ENCODE measurements at places on chromosomes 7 and 10. TPM values are rescaled to one million over a fixed set of nuclear protein-coding genes. Genes with fewer than 3 reads are reported as not detected.

DNA sequence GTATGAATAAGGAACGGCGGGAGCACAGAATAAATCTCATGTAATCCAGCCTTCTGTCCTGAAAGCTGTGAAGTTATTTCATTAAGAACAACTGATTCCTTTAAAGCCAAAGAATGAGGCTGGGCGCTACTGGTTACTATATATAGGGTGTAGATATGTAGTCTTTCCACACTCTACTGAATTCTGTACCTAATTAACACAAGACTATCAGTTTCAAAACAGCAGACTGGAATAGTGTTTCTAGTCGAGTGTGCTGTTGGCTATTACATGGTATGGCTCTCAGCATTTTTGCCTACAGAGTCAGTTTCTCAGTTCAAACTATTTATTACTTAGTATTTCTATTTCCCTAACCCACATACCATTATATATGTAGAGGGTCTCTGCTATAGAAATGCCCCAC is 163.3 kb downstream of the THSD7A start:
- H3K27me3 ChIP-seq, result no peaks in the 10 kb centered on the region
- no peak overlapping the region for H3K4me3 ChIP-seq
- DNase-seq, result no peak
- no peaks in the 10 kb centered on the region for H3K36me3 ChIP-seq
- H3K4me1 ChIP-seq, result no peaks in the 10 kb centered on the region

DNA sequence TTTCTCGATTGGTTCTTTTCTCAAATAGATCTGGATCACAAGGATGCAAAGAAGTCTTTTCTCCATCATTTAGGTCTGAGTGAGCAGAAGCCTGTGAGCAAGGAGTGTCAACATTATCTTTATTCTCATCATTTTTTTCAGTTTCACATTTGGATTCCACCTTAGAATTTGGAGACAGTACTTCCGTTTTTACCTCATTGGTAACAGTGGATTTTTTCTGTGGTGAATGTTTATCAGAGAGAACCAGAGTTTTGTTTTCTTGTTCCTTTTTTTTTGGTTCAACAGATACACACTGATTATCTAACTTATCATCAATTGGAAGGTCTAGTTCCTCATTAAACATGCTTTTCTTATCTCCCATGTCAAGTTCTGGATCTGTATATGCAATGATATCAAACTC is 151.3 kb downstream of the GALNT11 start:
- DNase-seq, result no peak
- no peaks in the 10 kb centered on the region for H3K27me3 ChIP-seq
- H3K4me1 ChIP-seq, result peaks cover 14% of the 10 kb centered on the region
- no peak overlapping the region for H3K4me3 ChIP-seq
- H3K36me3 ChIP-seq, result peaks cover 32% of the 10 kb centered on the region
- no peak overlapping the region for H3K27ac ChIP-seq

DNA sequence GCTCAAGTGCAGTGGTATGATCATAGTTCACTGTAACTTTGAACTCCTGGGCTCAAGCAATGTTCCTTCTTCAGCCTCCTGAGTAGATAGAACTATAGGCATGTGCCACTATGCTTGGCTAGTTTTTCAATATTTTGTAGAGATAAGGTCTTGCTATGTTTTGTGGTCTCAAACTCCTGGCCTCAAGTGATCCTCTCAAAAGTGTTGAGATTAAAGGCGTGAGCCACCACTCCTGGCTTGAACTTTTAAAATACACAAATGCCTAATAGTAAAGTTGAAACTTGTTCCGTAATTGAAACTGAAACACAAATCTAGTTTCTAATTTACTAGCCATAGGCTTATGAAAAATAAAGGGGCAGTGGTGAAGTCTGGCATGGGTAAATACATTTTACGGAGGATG is 65.7 kb downstream of the AP3M1 start:
- H3K36me3 ChIP-seq, result peaks cover 10% of the 10 kb centered on the region
- H3K4me3 ChIP-seq, result peak overlapping the region; percentile 79
- H3K27me3 ChIP-seq, result no peaks in the 10 kb centered on the region

The PLCE1 gene
- 0.06 TPM for total RNA-seq

DNA sequence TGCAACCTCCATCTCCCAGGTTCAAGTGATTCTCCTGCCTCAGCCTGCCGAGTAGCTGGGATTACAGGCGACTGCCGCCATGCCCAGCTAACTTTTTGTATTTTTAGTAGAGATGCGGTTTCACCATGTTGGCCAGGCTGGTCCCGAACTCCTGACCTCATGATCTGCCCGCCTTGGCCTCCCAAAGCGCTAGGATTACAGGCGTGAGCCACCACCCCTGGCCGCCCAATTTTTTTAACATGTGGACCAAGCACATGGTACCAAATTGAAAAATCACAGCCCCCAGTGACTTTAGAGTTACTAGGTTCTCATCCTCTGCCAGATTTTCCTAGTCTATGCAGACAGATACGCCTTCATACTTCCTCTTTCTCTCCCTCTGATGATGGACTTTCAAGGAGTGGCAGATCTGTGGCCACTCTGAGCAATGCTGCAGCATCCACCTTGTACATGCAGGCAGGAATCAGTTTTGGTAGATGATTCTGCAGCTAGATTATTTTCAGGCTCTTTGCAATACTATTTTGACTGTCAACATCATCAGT is 34.0 kb upstream of the EZH2 start:
- H3K27me3 ChIP-seq, result peaks cover 2% of the 10 kb centered on the region
- no peak overlapping the region for H3K4me3 ChIP-seq
- no peak overlapping the region for H3K27ac ChIP-seq
- no peak for DNase-seq

The TRPV5 gene
- total RNA-seq, result not detected

The CDC123 gene
- 167 TPM for total RNA-seq

- DNase-seq, result no peak
- no peak overlapping the region for H3K27ac ChIP-seq
- no peaks in the 10 kb centered on the region for H3K27me3 ChIP-seq
- H3K4me3 ChIP-seq, result no peak overlapping the region
- no peaks in the 10 kb centered on the region for H3K4me1 ChIP-seq
These were observed 30.2 kb downstream of the DOCK1 start for GRCh38 chr10:126935263-126935946.

The GARIN1A gene
- total RNA-seq, result 1.6 TPM

DNA sequence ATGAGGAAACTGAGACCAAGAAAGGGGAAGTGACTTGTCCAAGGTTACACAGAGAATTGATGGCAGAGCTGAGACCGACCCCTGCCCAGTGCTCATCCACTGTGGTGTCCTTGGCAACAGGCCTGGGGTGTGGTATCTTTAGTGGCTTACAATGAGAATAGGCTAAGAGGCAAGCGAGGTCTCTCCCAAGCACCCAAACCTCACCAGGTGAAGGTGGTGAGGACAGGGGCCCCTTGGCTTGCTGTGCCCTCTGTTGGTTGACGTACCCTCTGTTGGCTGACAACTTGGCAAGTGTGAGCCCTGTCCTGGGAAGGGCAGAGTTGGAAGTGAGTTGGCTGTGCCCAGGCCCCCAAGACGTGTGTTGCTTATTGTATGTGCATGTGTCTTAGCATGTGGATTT is 166.9 kb downstream of the GRK5 start:
- H3K4me3 ChIP-seq, result no peak overlapping the region
- DNase-seq, result no peak
- H3K36me3 ChIP-seq, result no peaks in the 10 kb centered on the region
- peaks cover 46% of the 10 kb centered on the region for H3K4me1 ChIP-seq
- H3K27ac ChIP-seq, result no peak overlapping the region

DNA sequence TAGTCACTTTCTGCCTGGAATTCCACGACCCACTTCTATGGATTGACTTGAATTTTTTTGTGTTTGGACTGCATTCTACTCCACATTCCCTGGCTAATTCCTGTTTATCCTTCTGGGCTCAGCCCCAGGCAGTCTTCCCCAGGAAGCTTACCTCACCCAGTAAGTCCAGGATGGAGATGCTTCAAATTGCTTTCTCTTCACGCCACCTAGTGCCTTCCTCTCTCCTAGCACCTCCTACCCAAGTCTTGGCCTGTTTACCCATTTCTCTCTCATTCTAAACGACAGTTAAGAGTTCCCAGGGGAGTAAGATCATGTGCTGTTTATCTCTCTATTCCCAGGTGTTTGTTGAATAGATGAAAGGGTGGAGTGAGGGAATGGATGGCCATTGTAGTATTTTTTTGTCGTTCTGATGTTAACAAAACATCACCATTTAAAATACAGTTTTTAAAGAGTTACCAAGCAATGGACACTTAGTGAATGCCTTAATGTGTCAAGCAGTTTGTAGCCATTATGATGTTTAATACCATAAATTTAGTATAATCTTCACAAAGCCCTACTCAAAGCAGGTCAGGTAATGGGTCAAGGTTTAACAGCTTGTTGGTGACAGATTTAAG is 45.5 kb upstream of the TARP start:
- H3K4me3 ChIP-seq, result peak overlapping the region; percentile 97
- H3K36me3 ChIP-seq, result no peaks in the 10 kb centered on the region
- peak overlapping the region; percentile 94 for H3K27ac ChIP-seq
- peaks cover 85% of the 10 kb centered on the region for H3K4me1 ChIP-seq
- no peak for DNase-seq

DNA sequence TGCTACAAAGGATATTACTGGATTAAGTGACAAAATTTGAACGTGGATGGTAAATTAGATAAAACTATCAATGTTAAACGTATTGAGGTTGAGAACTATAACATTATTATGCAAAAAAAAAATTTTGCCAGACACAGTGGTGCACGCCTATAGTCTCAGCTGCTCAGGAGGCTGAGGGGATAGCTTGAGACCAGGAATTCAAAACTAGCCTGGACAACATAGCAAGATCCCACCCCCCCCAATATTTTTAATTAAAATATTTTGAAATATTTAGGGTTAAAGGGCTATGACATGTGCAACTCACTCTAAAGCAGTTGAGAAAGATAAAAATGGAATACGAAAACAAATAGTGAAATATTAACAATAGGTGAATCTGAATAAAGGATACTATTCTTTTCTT is 45.1 kb upstream of the ANAPC16 start:
- H3K36me3 ChIP-seq, result no peaks in the 10 kb centered on the region
- H3K4me1 ChIP-seq, result peaks cover 11% of the 10 kb centered on the region
- no peak overlapping the region for H3K27ac ChIP-seq
- no peak overlapping the region for H3K4me3 ChIP-seq
- no peak for DNase-seq

DNA sequence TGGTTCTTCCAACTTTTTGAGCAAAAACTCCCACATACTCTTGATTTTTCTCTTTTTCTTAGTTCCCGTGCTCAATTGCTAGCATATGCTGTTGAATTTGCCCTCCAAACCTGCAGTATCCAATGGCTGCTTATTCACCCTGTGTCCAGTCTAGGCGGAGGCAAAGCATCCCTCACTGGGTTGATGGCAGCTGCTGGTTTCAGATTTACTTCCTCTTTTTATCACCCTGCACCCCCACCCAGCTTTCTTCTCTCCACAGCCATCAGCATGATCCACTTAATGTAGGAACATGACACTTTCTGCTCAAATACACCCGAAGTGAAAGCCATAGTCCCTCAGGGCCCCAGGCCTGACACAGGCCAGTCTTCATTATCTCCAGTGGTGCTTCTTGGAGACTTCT is 87.6 kb upstream of the ADARB2 start:
- H3K27me3 ChIP-seq, result peaks cover 25% of the 10 kb centered on the region
- H3K4me1 ChIP-seq, result no peaks in the 10 kb centered on the region
- no peaks in the 10 kb centered on the region for H3K36me3 ChIP-seq
- no peak overlapping the region for H3K4me3 ChIP-seq
- H3K27ac ChIP-seq, result no peak overlapping the region
- no peak for DNase-seq

The SLC39A12 gene
- not detected for total RNA-seq

The SPOCK2 gene
- total RNA-seq, result 24.9 TPM

GRCh38 chr10:118977835-118978234 is 51.7 kb upstream of the NANOS1 start:
- H3K36me3 ChIP-seq, result no peaks in the 10 kb centered on the region
- no peak overlapping the region for H3K27ac ChIP-seq
- H3K4me3 ChIP-seq, result no peak overlapping the region
- no peaks in the 10 kb centered on the region for H3K4me1 ChIP-seq
- no peak for DNase-seq

GRCh38 chr10:50362547-50363125 is 111.3 kb upstream of the ASAH2 start:
- H3K27me3 ChIP-seq, result no peaks in the 10 kb centered on the region
- H3K4me1 ChIP-seq, result peaks cover 19% of the 10 kb centered on the region
- H3K36me3 ChIP-seq, result no peaks in the 10 kb centered on the region
- no peak overlapping the region for H3K4me3 ChIP-seq
- peak overlapping the region; percentile 28 for H3K27ac ChIP-seq

DNA sequence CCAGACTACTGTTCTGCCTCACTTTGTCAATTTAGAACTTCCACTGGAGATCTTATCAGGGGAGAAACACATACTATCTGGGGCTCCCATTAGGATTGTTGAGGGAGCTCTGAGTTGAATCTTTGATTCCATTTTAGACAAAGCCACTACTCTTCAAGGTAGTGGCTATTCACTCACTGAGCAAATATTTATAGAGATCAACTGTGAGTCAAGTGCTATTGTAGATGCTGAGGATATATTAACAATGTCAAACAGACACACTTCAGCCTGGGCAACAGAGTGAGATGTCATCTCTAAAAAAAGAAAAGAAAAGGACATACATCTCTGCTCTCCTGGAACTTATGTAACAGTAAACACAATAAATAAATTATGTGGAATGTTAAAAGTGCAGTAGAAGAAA is 315.3 kb downstream of the PTEN start:
- H3K27me3 ChIP-seq, result peaks cover 20% of the 10 kb centered on the region
- DNase-seq, result no peak
- H3K36me3 ChIP-seq, result peaks cover 22% of the 10 kb centered on the region
- H3K27ac ChIP-seq, result no peak overlapping the region
- H3K4me3 ChIP-seq, result no peak overlapping the region

DNA sequence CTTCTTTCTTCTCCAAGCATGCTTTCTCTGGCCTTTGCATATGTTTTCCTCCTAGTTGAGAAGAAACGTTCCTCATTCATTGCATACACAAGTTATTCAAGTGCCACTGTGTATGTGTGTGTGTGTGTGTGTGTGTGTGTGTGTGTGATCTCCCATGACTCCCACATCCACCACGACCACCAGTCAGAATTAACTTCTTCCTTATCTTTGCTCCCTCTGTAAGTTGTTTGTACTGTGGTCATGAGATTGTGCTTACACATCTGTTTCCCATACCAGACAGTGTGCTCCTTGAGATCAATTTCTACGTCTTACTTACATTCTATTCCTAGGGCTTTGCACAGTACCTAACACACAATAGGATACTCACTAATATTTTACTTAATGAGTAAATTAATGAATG is 22.4 kb upstream of the FAM13C start:
- no peaks in the 10 kb centered on the region for H3K36me3 ChIP-seq
- H3K4me3 ChIP-seq, result no peak overlapping the region
- no peaks in the 10 kb centered on the region for H3K27me3 ChIP-seq

Data from natural killer cell treated with Interleukin-12 subunit alpha and Interleukin-12 subunit beta and Interleukin-15 and Interleukin-18, amount 100 ng/mL, for 72 hours (primary cell).